ENCODE measurements at places on chromosomes 12 and 14.

DNA sequence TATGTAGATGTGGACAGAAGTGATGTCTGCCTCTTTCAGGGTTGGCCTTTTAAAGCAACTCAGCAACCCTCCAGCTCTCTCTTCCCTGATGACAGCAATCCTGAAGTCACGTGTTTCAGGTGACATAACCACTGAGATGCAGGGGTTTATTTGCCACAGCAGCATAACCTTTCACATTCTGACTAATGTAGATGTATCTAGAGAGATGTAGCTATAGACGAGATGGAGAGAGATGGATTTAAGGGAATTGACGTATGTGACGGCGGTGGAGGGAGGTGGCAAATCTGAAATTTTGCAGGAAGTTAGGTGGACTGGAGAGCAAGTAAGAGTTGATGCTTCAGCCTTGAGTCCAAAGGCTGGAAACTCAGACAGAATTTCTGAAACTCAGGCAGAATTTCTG is 126.0 kb downstream of the ZFP36L1 start:
- no peak for DNase-seq

- no peak for DNase-seq
Measured at GRCh38 chr12:93315385-93315906, 62.3 kb upstream of the NUDT4 start.

- DNase-seq = no peak
Measured at GRCh38 chr12:66117242-66117641, 13.3 kb downstream of the LLPH start.

GRCh38 chr12:121741743-121742142 is 29.2 kb downstream of the TMEM120B start:
- DNase-seq = no peak
